Myometrial cell (primary cell): ENCODE measurements at places on chromosomes 12 and 14. TPM values are rescaled to one million over a fixed set of nuclear protein-coding genes. Genes with fewer than 3 reads are reported as not detected.

The TBC1D30 gene
- total RNA-seq, result 0.35 TPM in 1 of 2 replicates, not detected in the other

The HSPB8 gene
- total RNA-seq, result 18.7 and 21.4 TPM in 2 replicates

The SLC8A3 gene
- total RNA-seq, result not detected in 2 replicates

The TAS2R9 gene
- not detected in 2 replicates for total RNA-seq

The ARG2 gene
- 5.5 and 9.0 TPM in 2 replicates for total RNA-seq
